ENCODE measurements at places on chromosomes 12 and 14. TPM values are rescaled to one million over a fixed set of nuclear protein-coding genes. Genes with fewer than 3 reads are reported as not detected.

KRT83 gene
- not detected for total RNA-seq

OTOGL gene
- 0.40 TPM for total RNA-seq

PELI2 gene
- 4.7 TPM for total RNA-seq

GLIPR1L1 gene
- total RNA-seq, result not detected

EID3 gene
- 2.7 TPM for total RNA-seq

PTGES3 gene
- total RNA-seq, result 73.6 TPM

PAPOLA gene
- 72.9 TPM for total RNA-seq

PPP1R36 gene
- 0.31 TPM for total RNA-seq

L3HYPDH gene
- total RNA-seq, result 19.9 TPM

SRGAP1 gene
- total RNA-seq, result 4.8 TPM

TMEM121 gene
- total RNA-seq, result 4.8 TPM

MMP19 gene
- total RNA-seq, result 2.7 TPM

PLEKHD1 gene
- total RNA-seq, result 0.53 TPM

TRIAP1 gene
- total RNA-seq, result 26.6 TPM

RASSF8 gene
- 42.6 TPM for total RNA-seq

HOXC12 gene
- total RNA-seq, result not detected
